ENCODE measurements at places on chromosomes 12 and 14. TPM values are rescaled to one million over a fixed set of nuclear protein-coding genes. Genes with fewer than 3 reads are reported as not detected.

The RASAL1 gene
- not detected for total RNA-seq

The ACOT4 gene
- 0.38 TPM for total RNA-seq

The GLT1D1 gene
- not detected for total RNA-seq

The C12orf50 gene
- total RNA-seq, result not detected

The DENND5B gene
- total RNA-seq, result 16.5 TPM

The FZD10 gene
- not detected for total RNA-seq

The PRB2 gene
- total RNA-seq, result not detected

The SFSWAP gene
- total RNA-seq, result 34.0 TPM

The GLIPR1L1 gene
- not detected for total RNA-seq

The CACNA1C gene
- total RNA-seq, result 0.98 TPM

The HHIPL1 gene
- total RNA-seq, result 3.3 TPM

The AHNAK2 gene
- 76.0 TPM for total RNA-seq

The AGAP2 gene
- 0.29 TPM for total RNA-seq

The HOXC12 gene
- not detected for total RNA-seq

The DCAF5 gene
- total RNA-seq, result 35.9 TPM

The CPNE6 gene
- not detected for total RNA-seq

The OR6C2 gene
- not detected for total RNA-seq

The LYSET gene
- total RNA-seq, result 11.4 TPM

The NCKAP5L gene
- total RNA-seq, result 37.2 TPM

The SIX6 gene
- total RNA-seq, result not detected

The ADSS1 gene
- total RNA-seq, result 1.4 TPM

The PTPRR gene
- total RNA-seq, result 0.38 TPM

The TCTN2 gene
- total RNA-seq, result 13.1 TPM

The COCH gene
- total RNA-seq, result 0.65 TPM

The TMTC1 gene
- 1.2 TPM for total RNA-seq

The HAL gene
- total RNA-seq, result not detected

The OTUB2 gene
- 1.6 TPM for total RNA-seq

The KCNA5 gene
- not detected for total RNA-seq

The CYP27B1 gene
- 0.67 TPM for total RNA-seq

The SALL2 gene
- total RNA-seq, result 0.98 TPM

The MYBPC1 gene
- not detected for total RNA-seq

The LALBA gene
- not detected for total RNA-seq

Data from vein endothelial cell (primary cell).